ENCODE measurements at places on chromosomes 16 and 17.

DNA sequence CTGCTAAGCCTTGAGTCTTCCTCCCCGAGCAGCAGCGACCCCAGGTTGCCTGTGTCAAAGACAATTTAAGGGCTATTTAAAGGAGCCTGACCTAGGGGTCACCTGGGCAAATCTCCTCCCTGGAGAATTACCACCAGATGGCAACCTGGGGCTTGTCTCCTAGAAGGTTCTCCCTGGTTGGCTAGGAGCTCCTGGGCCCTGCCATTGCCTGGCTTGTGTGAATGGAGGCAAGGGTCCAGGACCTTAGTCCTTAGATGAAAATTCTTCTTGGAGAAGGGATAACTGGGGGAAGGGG is 51.3 kb upstream of the TAC4 start:
- no peak for DNase-seq

DNA sequence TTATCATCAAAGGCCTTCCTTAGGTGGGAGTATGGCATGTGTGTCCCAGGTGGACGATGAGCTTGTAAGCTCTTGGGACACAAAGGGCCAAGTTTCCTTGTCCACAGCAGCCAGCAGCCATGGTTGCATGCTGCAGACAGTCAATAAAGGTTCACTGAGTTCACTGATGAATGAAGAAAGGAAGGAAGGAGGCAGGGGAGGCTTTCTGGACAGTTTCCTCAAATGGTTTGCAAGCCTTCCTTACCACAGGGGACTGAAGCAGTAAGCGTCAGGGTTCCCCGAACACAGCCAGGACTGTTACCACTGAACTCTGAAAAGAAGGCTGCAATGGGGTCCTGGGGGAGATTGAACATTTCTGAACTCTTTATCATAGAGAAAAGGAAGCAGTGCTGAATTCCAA is 111.1 kb downstream of the GAS7 start:
- no peak for DNase-seq

DNA sequence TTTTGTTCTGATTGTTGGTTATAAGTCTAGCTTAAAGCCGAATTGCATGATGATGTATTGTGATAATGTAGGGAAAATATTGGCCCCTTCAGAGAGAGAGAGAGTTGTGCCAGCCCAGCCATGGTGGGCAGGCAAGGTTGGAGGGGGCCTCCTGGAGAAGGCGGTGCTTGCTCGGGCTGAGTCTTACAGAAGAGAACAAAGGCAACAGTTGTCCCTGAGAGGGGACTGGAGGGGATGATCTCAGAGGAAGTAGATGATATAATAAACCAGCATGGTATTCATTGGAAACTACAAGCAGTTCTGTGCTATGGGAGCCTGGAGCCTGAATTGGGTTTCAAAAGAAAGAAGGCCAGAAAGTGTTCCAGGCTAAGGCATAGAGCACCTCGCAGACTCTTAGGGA is 173.8 kb downstream of the RPTOR start:
- DNase-seq, result no peak

DNA sequence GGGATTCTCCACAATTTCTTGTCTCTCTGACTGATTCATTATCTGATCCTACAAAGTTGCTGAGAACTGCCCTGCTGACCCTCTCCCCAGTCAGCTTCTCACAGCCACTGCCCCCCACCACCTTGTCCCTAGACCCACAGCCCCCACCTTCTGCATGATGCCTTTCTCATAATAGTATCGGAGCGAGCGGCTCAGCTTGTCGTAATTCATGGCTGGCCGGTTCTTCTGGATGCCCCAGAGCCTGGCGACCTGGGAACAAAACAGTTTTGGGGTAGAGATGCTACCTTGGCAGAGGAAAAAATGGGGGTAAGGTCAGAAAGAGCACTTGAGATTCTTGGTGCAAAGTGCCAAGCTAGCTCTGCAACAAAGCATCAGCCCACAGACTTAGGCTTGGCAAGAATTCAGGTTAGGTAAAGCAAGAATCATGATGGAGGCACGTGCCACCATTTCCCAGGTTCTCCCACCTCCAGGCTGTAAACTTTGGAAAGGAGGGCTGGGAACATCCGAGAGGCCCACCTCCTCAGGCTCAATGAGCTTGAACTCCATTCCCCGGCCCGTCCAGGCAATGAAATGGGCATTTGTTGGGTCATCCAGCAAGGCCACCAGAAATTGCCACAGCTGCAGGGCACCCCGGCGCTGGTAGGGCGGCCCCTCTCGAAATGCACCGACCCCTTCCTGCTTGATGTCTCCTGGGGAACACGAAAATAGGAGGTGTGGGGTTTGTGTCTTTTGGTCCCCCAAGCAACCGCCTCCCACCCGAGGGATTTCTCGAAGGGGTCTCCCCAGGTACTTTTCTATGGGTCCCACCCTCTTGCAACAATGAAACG is 16.9 kb downstream of the ETV4 start:
- DNase-seq, result no peak

GRCh38 chr17:17570140-17570797 is 21.2 kb downstream of the PEMT start:
- DNase-seq, result no peak

DNA sequence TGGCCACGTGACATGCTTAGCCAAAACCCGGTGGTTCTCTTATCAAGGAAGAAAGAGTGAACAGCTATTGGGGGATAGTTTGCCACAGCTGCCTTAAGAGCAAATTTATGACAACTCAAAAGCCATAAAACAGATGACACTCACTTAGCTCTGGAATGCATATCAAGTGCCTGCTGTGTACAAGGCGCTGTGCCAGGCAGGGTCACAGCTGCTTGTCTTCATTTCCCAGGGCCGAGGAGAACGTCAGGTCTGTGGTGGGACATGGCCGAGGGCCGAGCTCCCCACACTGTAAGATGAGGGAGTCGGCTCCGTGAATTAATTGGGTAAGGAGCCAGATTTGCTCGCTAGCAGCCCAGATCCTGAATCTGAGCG is 14.0 kb downstream of the EEF2K start:
- DNase-seq, result no peak
